Effector CD4-positive, alpha-beta T cell (primary cell): ENCODE measurements at places on chromosomes 1 and 21.

- DNase-seq = no peak
Observed at GRCh38 chr1:157551694-157552693, at the start of gene FCRL5. Gene FCRL5, minus strand, starts transcription at chr1:157552515. Its CDS starts 153 bp downstream, at chr1:157552362.

GRCh38 chr1:226741009-226741408, 1.9 kb upstream of the ITPKB start:
- DNase-seq = no peak

DNA sequence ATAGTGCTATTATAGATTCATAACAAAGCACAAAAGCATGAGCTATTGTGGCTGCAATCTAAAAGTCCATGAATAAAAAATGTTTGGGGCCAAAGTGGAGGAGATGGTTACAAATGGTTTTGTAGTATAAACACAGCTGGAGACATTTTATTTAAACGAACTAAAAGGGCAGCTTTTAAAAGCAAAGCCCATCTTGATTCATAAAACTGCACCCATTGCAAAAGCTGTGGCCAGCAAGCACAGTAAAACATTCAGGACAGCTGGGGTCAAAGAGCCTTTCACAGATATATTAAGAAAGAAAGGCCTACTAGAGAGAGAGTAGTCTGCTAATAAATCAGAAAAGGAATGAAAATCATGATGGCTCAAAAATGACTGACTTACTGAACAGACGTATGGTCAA, 520.8 kb downstream of the NUF2 start:
- DNase-seq = no peak

DNA sequence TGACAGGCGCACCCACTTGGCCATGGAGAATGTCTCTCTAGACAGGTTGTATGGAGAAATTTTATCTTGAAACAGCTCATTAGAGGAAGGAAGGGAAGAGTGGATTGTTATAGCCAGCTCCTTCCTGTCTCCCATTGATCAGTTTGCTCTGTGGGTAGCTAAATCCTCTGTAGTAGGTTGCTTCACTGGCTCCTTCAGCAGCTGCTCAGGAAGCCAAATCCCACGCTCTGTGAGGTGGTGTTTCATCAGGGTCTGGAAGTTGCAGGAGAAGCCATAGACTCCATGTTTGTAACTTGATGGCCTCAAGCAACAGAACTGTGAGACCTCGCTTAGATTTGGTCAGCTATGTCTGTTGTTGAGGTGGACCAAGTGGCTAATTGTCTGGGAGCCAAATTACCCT, 6.8 kb upstream of the NFYC start:
- no peak for DNase-seq

DNA sequence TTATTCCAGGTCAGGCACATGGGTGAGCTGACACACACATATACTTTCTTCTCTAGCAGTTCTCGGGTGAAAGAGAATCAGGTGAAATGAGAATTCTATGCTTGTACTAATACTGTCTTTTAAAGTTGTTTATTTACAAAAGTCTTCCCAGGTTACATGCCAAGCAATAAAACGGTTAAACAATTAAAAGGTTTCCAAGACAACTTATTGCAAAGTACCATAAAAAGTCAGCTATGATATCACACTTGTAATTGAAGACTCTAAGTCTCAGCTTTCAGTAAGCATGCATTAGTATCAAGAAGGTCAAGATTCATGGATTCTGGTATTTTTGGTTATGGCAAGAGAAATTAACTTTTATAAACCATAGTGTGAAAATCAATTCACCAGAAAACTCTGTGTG, 171.4 kb downstream of the PDE4B start:
- no peak for DNase-seq

DNA sequence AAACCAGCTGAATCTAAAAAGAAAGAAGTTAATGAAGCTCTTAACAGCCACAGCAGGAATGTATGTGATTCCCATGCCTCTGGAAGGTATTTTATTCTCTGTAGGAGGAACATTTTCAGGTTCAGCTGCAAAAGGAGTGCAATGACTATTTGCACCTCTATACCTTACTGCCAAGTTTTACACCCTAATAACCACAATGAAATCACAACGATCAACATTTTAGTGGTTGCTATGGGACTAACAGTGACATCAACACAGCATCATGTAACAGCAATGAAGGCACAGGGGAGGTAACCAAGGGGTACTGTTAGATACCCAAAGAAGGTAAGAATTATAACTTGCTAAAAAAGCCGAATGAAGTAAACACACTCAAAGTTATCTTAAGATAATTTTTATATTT, 116.3 kb upstream of the HP1BP3 start:
- DNase-seq = no peak

- DNase-seq = no peak
Observed at GRCh38 chr1:10657088-10657847, 139.2 kb downstream of the CASZ1 start.
